Myometrial cell (primary cell): ENCODE measurements at places on chromosomes 12 and 14. TPM values are rescaled to one million over a fixed set of nuclear protein-coding genes. Genes with fewer than 3 reads are reported as not detected.

Gene KRT78
- not detected in 2 replicates for total RNA-seq

Gene KLHL33
- under 0.01 and 0.35 TPM in 2 replicates for total RNA-seq

Gene RFX4
- total RNA-seq, result not detected in 2 replicates

Gene FBXO21
- total RNA-seq, result 21.9 and 74.8 TPM in 2 replicates

Gene LTBP2
- 88.8 and 96.8 TPM in 2 replicates for total RNA-seq

Gene BEST3
- total RNA-seq, result not detected in 2 replicates

Gene PPM1A
- 12.9 and 23.6 TPM in 2 replicates for total RNA-seq

Gene PYM1
- total RNA-seq, result 46.4 and 54.8 TPM in 2 replicates

Gene GZMH
- total RNA-seq, result not detected in 2 replicates

Gene POLE2
- total RNA-seq, result 19.9 and 24.3 TPM in 2 replicates

Gene SP7
- total RNA-seq, result not detected in 2 replicates

Gene CLEC2B
- 13.8 and 17.4 TPM in 2 replicates for total RNA-seq

Gene BMAL2
- 29.1 and 30.3 TPM in 2 replicates for total RNA-seq

Gene DPY19L2
- 1.4 and 7.6 TPM in 2 replicates for total RNA-seq

Gene VCPKMT
- 3.9 and 6.1 TPM in 2 replicates for total RNA-seq

Gene KMT2D
- total RNA-seq, result 15.9 and 23.6 TPM in 2 replicates

Gene C12orf54
- total RNA-seq, result not detected in 2 replicates

Gene COL2A1
- not detected in 2 replicates for total RNA-seq

Gene PIK3C2G
- not detected in 2 replicates for total RNA-seq

Gene SYNE3
- 4.6 and 5.2 TPM in 2 replicates for total RNA-seq

Gene SLC41A2
- 4.0 and 10.3 TPM in 2 replicates for total RNA-seq

Gene PPP1R13B
- 3.2 and 3.5 TPM in 2 replicates for total RNA-seq

Gene CNTN1
- total RNA-seq, result under 0.01 and 0.86 TPM in 2 replicates

Gene LGR5
- not detected in 2 replicates for total RNA-seq

Gene AGAP2
- under 0.01 TPM in 1 of 2 replicates, not detected in the other for total RNA-seq

Gene GPD1
- total RNA-seq, result 0.18 TPM in 1 of 2 replicates, not detected in the other

Gene PTCSC3
- total RNA-seq, result not detected in 2 replicates

Gene MYO1H
- not detected in 2 replicates for total RNA-seq

Gene MUCL1
- total RNA-seq, result not detected in 2 replicates

Gene MORN3
- total RNA-seq, result under 0.01 TPM in 2 replicates
